ENCODE measurements at places on chromosomes 6 and 20. TPM values are rescaled to one million over a fixed set of nuclear protein-coding genes. Genes with fewer than 3 reads are reported as not detected.

DNA sequence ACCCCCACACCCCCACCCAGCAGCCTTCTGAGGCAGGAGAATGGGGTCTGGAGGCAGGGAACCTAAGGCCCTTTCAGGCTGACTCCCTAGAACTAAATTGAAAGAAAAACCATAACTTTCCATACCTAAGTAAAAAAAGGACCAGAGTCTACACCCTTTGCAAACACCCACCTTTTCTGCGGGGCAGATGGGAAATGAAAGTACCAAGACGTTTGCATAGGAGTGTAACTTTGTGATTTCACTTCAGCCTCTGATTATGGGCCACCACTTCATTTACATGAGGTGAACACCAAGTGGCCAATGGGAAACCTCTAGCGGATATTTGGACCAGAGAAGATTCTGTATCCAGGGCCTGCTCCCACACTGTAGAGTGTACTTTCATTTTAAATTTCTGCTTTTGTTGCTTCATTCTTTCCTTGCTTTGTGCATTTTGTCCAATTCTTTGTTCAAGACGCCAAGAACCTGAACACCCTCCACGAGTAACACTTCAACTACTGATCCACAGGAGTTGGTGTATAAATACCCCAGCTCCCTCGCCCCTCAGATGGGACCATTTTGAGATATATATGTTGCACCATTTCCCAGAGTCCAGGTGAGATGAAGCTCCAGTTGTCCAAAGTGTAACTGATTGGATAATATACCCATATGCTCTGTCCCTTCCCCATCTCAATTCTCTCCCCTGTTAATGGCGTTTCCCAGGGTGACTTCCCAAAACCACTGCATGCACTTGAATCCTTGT lies 18.9 kb upstream of the SRSF6 start:
- DNase-seq: no peak

DNA sequence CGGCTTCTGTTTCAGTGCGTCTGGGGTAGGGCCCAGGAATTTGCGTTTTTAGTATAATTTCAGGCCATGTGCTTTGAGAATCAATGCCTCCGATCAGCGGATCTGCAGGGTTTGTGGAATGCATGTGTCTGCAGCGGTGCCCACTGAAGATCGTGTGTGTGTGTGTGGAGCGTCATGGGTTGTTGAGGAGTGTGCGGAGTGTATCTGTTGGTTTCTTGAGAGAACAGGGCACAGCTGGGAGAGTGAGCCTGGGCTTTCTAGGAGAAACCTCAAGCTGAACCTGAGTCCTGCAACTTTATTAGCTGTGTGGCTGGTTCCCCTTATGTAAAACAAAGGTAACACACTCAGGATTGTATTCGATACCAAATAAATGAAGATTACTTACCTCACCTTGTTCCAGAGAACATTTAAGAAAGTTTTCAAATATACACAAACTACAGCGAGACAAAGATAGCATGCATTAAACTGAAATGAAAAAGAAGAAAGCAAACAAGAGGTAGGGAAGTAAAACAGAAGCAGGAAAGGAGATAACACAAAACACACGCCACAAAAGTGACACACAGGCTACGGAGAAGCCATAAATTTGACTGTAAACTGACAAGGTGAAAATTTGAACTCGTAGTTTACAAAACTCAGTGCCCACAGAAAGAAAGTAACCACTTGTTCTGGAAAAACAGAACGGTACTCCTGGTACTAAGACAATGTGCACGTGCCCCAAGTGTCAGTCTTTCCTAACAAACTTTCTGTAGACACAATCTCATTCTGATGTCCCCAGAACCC lies 28.8 kb downstream of the PDE10A start:
- DNase-seq: no peak

DNA sequence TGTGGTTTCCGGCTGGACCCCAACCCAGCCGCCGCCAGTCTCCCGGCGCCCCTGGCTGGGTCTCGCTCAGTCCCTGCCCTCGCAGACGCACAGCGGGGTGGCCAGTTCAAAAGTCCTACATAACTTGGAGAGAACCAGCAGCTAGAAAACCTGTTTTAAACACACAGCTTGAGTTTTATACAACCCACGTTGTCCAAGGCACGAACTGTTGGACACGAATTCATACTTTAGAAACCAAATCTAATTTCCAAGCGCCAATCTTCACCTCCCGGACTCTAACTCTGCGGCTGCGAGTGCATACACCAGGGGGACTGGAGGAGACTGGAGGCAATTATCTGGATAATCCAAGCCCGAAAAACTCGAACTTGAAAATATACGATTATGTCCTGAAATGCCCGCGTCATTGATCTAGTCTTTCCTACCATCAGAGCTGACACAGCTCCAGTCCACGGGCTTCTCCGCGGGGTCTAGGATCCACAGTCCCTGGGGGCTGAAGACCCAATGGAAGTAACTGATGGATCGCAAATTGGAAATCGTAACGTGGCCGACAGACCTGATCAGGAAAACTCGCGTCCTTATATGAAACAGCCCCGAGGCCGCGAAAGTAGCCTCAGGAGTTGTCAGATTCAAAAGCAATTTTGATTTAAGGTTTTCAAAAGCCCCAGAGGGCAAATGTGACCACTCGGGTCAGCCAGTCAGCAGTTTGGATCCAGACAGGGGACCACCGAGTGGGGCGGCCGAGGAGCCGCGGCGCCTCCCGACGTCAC lies 843 bp upstream of the HEY2 start:
- DNase-seq: no peak

DNA sequence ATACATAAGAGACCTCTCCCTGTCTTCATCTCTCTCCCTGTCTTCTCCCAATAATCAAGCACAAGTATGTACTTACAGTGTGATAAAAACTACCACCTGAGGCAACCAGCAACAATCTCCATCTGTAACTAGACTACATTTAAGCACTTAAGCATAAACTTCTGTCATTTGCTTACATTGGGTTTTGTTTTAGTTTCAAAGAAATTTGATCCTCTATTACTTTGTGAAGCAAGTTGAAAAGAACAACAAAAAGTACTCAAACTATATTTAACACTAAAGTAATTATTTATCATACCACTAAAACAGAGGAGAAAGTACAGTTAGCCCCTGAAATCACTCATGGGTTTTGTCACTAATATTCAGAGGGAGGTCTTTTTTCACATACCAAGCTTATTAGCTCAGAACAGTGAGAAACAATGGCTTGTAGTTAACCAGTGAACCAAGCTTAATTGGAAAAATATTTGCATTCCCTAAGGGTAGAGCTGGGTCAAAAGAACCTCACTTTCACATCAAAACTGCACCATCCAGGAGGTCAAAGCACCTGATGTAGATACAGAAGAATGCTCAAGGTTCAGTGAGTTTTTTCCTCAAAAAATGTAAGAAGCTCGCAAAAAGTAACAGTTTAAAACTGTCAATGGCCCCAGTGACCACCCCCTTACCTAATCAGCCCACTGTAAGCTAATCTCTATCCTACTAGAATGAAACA lies 34.1 kb downstream of the DCDC2 start:
- no peak for DNase-seq

DNA sequence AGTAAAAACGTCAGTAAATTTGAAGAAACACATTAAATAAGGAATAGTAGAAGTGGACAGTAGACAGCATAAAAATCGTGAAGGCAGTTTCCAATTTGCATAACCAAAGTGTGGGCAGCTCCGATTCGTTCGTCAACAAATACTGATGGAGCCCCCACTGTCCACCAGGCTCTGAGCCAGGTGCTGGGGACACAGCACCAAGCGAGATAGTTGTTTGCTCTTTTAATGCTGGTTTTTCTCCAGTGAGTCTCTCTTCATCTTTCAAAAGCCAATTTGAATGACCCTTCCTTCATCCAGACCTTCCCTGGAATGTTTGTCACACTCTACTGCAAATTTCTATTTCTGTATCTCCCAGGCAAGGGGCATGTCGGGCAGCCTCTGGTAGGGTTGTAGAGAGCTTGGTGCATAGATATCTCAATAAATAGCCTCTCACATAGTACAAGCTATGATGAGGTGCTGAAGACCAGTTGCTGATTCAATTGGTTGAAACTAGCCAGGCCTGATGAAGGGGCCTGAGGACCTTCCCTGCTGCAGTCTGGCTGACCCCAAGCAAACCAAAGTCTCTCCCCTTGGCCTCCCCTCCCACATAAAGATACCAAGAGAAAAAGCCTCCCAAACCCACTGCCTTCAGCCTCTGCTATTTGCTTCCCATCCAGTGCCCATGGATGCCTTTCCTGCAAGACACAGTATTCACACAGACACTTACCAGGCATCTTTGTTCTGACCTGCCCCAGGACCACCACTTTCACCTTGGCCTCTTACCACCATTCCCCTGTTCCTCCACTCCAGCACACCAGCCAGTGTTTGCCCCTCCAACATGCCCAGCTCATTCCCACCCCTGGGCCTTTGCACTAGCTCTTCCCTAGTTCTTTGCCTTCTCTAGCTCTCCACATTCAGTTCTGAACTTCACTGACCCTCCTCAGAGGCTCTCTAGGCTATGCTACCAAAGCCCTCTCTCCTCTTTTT lies 125.2 kb downstream of the CEBPB start:
- no peak for DNase-seq

DNA sequence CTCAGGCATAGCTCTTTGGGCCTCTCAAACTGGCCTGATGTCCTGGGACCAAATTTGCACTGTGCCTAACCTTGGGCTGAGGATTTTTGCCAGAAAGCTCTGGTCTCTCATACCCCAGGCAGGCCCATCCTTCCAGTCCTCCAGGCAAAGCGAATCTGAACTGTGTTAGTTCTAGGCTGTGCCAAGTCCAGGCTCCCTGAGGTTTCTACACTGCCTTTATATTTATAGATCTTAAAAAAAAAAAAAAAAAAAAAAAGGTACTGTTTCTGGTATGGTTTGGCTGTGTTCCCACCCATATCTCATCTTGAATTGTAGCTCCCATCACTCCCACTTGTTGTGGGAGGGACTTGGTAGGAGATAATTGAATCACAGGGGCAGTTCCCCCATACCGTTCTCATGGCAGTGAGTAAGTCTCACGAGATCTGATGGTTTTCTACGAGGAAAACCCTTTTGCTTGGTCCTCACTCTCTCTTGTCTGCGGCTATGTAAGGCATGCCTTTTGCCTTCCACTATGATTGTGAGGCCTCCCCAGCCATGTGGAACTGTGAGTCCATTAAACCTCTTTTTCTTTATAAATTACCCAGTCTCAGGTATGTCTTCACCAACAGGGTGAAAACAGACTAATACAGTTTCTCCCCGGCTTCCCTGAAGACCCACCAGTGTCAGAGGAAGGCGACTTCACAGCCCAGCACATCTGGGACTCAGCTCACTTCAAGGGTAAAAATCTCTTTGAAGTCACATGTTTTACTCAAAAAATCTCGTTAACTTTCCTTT lies 39.0 kb upstream of the TBXT start:
- no peak for DNase-seq

DNA sequence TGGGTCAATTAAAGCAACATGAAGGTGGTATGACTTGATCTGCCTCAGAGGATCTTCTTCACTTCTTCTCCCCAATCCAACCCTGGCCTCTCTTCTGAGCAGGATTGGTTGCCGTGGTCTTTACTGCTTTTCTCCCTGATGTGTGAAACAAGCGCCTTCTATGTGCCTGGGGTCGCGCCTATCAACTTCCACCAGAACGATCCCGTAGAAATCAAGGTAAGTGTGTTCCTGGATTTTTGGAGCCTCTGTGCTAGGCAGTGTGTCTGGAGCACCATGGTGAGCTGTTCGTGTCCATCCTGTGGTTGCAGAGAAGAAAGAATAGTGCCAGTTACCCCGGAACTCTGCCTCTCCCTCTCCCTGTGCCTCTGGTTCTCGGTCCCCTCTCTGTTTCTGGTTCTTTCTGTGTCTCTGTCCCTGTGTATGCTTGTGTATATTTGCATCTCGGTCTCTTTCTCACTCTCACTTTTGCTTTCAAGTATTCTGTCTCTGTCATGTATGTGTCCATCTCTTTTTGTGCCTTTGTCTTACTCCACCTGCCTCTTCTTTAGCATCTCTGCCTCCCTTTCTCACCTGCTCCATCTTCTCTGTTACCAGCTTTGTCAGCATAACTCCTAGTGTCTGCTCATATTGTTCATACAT lies 23.5 kb downstream of the TM9SF4 start:
- no peak for DNase-seq

- DNase-seq: no peak
Measured at GRCh38 chr6:156963712-156964700, 186.8 kb downstream of the ARID1B start.

- no peak for DNase-seq
Measured at GRCh38 chr6:118509009-118509617, 39.0 kb upstream of the PLN start.

- no peak for DNase-seq
Measured at GRCh38 chr6:154874773-154875592, 120.1 kb upstream of the TIAM2 start.

DNA sequence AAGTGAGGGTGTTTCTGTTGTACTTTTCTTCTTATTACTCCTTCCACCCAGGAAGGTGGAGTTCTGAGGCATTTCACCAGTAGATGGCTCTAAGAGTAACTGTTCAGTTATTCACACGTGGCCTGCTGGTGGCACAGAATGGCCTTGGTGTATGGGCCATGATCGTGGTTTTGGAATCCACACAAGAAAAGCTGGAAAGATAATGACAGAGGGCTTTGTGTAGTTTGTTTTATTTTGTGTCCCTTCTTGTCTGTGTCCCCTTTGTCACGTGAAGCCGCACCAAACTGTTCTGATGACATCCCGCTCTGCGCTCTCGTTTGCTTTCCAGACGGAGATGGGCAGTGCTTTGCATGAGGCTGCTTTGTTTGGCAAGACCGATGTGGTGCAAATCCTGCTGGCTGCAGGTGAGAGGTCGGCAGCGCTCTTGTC lies 93.4 kb downstream of the ANKS1A start:
- DNase-seq: no peak

GRCh38 chr6:124590001-124590400 lies 372.2 kb upstream of the RNF217 start:
- no peak for DNase-seq

GRCh38 chr6:87917886-87918285 lies 129.8 kb upstream of the SPACA1 start:
- DNase-seq: no peak

- DNase-seq: no peak
Measured at GRCh38 chr6:162074641-162075275, 652.8 kb downstream of the PRKN start.

DNA sequence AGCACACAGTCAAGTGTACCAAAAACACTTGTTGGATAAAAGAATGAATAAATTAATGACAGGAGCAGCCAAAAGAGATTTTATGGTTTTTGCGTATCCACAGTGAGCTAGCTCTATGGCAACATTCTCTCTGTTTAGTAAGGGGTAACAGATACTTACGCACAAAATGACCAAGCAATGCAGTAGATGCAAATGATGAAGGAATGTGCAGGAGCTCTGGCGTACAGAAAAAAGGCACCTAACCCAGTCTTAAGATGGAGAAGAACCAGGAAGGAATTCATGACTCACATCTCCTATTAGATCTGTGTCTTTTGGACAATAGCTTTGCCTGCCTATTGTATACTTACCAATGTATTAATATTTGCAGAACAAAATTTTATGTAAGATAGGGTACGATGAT lies 191.9 kb upstream of the PREP start:
- no peak for DNase-seq

- no peak for DNase-seq
Measured at GRCh38 chr6:105259913-105260889, 80.4 kb upstream of the POPDC3 start.

The RWDD2A gene
- total RNA-seq: 0.93 TPM

The MOCS3 gene
- total RNA-seq: 2.3 TPM

The STK4 gene
- 366 TPM for total RNA-seq

The ENPP3 gene
- total RNA-seq: 0.33 TPM

The XKR7 gene
- total RNA-seq: not detected

Measured in natural killer cell (primary cell).